NCI-H345 (cell line): ENCODE measurements at places on chromosomes 11 and 22.
A peak's percentile ranks its signal among the peaks of the same experiment; 100 is the strongest.

- DNase-seq: no peak
Measured at GRCh38 chr11:112281726-112282125, 21.1 kb upstream of the PLET1 start.

GRCh38 chr11:121408830-121409229 lies 43.3 kb upstream of the SORL1 start:
- no peak for DNase-seq

DNA sequence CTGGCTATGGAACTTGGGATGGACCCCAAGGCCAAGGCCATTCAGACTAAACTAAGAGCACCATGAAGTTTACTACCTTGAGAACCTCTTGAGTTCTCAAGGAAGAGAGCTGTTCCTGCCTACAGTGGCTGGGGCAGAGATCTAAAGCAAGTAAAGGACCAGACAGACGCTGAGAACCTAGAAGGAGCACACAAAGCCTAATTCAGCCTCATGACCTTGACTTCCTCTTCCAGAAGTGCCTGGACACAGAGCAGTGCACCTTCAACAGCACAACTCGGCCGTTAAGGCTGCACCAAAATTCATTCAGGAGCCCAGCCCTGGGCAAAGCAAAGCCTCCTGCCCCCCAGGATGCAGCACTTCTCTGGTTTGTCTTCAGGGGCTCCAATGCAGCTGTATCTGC lies 82.9 kb upstream of the AKIP1 start:
- no peak for DNase-seq

- no peak for DNase-seq
Measured at GRCh38 chr11:117011541-117011898, 86.7 kb downstream of the SIK3 start.

GRCh38 chr11:61380884-61381283 lies 11.5 kb upstream of the TMEM216 start:
- DNase-seq: no peak

DNA sequence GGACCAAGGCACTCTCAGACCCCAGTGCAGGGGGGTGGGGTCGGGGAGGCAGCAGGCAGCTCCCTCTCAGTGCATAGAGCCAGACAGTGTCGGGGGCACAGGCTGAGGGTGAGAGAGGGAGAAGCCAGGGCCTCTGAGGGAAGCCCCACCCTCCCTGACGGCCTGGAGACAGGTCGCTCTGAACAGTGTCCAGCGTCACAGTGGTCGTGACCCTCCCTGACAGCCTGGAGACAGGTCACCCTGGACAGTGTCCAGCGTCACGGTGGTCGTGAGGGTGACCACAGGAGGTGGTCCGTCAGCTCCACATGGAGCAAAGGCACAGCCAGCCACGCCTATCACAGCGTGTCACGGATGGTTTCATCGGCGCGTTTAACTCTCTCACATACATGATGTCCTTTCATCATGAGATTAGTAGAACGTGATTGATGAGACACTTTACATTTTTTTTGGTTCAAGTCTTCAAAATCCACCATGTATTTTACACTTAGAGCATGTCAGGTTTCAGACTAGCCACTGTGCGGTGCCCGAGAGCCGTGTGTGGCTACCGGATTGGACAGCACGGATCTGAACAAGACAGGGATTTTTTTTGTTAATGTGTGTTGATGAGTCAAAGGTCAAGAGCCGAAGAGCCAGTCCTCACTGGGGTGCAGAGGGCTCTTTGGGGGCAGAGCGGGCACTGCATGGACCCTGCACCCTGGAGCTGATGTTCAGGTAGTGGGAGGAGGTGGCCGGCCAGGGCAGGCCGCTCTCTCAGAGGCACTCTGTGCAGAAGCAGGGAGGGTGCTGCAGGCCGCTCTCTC lies 23.9 kb upstream of the PANX2 start:
- no peak for DNase-seq

- DNase-seq: peak; percentile 58
Measured at GRCh38 chr11:57324154-57324885, 432 bp downstream of the TNKS1BP1 start.

GRCh38 chr22:42990131-42990838 lies 24.7 kb downstream of the PACSIN2 start:
- DNase-seq: no peak

DNA sequence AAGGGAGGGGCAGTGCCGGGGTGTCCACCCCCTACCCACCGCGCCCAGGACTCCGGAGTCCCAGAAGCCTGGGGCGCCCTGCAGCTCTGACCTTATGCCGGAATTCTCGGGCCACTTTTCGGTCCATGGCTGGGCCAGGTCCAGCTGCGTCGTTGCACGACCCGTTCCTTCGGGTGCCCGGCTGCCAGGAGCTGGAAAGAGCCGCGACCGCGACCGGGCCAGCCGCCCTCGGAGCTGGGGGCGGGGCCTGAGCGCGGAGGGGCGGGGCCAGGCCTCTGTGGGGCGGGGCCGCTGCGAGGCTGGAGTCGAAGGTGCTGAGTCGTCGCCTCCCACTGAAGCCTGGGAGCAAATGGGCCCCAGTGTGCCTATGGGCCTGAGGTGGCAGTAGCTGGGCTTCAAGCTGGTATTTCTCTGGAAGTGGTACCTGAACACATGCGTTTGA lies at the start of gene USH1C:
Gene USH1C (minus strand): TSS at position 236 of the 442 bp plus-strand sequence. CDS start 109 bp downstream, at position 127.
- DNase-seq: no peak

GRCh38 chr11:5719703-5720495 lies 16.3 kb upstream of the OR56B1 start:
- DNase-seq: no peak

DNA sequence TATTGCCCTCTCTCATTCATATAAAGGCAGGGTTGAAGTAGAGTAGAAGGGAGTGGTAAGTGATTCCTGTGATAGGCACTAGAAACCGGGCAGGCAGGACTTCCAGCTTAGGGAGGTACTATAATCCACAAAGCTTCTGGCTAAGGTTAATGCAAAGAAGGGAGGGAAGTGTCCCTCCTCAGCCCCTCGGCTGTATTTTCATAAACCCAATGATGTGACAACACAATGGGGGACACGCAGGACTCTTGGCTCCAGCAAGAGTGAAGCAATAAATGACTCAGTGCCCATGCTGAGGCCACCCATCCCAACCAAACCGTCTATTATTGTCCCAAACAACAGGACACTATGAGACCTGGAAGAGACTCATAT lies 90.7 kb downstream of the ETS1 start:
- no peak for DNase-seq

GRCh38 chr11:12016246-12016645 lies 7.8 kb upstream of the DKK3 start:
- DNase-seq: no peak

GRCh38 chr11:92149996-92150395 lies 74.6 kb upstream of the FAT3 start:
- no peak for DNase-seq

- DNase-seq: no peak
Measured at GRCh38 chr22:45852826-45853225, 124.1 kb downstream of the WNT7B start.

- DNase-seq: peak; percentile 65
Measured at GRCh38 chr22:33921525-33922348, 1.5 kb upstream of the LARGE1 start.

GRCh38 chr11:128731041-128731663 lies 37.3 kb downstream of the FLI1 start:
- DNase-seq: no peak

DNA sequence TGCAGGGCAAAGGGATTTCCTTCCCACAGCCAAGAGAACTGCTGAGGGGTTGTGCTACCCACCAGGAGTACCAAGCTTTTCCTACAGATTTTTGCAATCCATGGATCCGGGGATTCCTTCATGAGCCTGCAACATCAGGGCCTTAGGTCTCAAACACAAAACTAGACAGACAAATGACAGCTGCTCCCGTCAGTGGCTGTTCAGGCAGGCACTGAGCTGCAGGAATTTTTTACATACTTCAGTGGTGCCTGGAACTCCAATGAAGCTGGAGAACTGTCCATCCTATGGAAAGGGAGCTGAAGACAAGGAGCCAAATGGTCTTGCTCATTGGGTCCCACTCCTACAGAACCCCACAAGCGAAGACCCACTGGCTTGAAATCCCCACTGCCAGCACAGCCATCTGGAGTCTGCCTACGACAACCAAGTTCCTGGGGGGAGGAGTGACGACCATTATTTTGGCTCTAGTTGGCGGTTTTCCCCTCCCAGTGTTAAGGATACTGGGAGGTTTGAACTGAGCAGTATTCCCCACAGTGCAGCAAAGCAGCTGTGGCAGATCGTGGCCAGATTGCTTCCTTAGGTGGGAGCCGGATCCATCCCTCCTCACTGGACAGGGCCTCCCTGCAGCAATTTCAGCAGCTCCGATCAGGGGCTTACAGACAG lies 157.7 kb upstream of the TMEM45B start:
- no peak for DNase-seq

- no peak for DNase-seq
Measured at GRCh38 chr22:47035425-47035881, 273.0 kb downstream of the TBC1D22A start.

DNA sequence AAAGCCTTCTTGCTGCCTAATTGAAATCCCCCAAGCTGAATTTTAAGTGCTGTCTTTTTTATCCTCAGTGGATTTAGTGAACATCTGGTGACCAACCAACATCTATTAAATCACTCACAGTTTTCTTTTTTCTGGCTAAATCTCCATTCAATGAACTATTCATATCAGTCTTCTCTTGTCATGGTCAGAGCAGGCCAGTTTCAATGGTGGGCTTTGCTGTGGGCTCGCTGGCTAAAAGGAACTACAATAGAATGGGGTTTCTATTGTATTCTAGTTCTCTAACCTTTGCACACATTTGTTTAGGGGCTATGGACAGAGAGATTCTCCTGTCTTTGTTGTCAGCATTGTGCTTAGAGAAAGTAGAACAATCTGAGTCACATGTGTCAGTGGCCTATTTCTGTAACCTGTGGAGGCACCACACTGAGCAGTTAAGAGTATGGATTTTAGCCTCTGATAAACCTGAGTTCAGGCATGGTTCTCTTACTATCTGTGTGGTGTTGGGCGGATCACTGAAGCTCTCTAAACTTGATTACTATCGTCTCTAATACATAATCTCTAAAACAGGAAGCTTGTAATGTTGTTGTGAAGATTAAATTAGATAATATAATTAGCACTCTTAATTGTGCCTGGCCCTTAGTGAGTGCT lies 94.2 kb upstream of the CADM1 start:
- no peak for DNase-seq

DNA sequence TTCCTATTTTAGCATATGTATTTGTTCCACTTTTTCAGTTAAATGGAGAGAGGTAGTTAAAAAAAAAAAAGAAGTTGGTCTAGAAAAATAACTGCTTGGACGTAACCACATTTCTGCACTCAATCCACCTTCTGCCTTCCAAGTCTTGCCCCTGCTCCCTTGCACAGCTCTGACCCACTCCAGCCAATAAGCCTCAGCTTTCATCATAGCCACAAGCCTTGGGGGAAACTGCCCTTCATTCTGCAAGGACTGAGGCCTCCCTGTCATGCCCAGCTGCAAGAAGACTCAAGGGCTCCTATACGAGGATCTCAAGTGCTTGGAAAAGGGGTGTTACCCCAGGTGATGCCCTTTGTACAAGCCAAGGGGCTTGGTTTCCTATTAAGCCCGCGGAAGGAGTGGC lies 36.0 kb upstream of the OAF start:
- DNase-seq: no peak

- DNase-seq: no peak
Measured at GRCh38 chr11:27228906-27229290, 134.1 kb downstream of the CCDC34 start.

DNA sequence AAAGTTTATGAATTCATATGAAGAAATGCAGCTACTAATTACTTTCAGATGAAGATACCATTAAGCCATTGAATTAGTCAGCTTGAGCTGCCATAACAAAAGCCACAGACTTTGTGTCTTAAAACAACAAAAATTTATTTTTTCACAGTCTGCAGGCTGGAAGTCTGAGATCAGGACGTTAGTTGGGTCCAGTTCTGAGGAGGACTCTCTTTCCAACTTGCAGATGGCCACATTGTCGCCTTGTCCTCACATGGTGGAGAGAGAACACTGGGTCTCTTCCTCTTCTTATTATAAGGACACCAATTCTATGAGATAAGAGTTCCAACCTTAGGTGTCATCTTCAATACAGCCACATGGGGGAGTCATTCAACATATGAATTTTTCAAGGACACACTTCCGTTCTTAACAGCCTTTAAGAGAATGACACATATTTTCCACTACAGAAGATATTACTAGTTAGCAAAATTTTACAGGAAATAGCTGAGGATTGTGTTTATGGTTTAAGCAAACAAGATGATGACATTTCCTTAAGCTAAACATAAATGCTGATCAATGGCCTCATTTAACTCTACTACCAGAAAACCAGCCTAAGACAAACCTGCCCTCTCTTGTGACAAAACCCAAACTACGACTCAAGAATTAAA lies 56.0 kb downstream of the DCUN1D5 start:
- DNase-seq: peak; percentile 40

DNA sequence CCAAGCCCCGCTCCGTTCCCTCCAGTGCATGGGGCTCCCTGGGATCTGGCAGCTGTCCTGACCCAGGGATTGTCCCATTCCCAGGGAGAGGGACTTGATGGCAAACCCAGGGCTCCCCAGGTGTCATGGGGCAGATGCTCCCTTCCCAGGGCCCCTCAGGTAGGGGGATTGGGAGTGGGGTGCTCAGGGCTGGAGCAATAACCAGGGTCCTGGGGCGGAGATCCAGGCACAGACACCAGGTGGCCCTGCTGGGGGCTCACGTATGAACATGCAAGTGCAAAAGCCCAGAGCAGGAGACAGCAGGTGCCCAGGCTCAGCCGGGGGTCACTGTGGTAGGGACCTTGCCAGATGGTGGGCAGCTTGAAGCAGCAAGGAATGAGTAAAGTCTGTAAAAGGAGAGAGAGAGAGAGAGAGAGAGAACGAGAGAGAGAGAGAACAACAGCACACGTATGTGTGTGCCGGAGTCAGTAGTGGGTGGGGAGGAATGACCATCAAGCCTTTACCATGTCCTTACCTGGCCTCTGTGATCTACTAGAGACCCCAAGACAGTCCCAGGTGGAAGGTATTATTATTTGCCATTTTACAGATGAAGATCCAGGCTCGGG lies 19.3 kb upstream of the MPPED1 start:
- no peak for DNase-seq

GRCh38 chr22:23243006-23243573 lies 62.8 kb downstream of the BCR start:
- DNase-seq: no peak
